Anterior cingulate cortex (tissue), 58 donors: ENCODE measurements at places on chromosomes 3 and 15.
A peak's percentile ranks its signal among the peaks of the same experiment; 100 is the strongest.

DNA sequence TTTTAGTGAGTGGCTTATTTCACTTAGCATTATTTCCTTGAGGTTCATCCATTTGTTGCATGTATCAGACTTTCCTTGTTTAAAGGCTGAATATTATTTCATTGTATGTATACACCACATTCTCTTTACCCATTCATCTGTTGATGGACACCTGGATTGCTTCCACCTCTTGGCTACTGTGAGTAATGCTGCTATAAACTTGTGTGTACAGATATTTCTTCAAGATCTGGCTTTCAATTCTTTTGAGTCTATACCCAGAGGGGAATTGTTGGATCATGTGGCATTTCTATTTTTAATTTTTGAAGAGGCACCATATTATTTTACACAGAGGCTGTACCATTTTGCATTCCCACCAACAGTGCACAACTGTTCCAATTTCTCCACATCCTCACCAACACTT, 313.5 kb downstream of the RPLP1 start:
- DNase-seq = no peak

DNA sequence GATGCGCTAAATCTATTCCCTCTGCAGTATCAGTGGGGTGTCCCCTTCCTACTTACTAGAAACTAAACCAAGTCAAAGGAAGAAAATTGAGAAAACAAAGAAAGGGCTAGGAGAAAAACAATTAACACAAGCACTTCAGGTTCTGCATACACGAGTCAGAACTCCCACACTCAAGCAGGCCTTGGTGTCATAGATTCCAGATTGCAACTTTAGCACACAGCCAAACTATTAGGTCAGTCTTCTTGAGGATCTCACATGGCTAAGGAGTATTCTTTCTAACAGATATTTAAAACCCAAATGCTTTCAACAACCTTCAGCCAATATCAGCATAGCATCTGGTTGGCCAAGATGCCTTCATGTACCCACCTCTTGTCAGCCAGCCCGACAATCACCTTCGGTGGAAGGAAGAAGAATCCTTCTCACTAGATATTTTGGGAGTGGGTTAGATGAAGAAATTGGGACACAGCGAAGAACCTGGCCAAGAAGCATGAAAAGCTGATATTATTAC, 340.0 kb downstream of the VPS13C start:
- DNase-seq = no peak

- DNase-seq = no peak
Measured at GRCh38 chr3:27325419-27325818, 43.8 kb downstream of the NEK10 start.

GRCh38 chr3:150146991-150147761, 176.5 kb upstream of the PFN2 start:
- no peak for DNase-seq

- peak; percentile 99 for DNase-seq
Measured at GRCh38 chr3:186108941-186109865, at the start of gene ETV5. ETV5 (minus strand) TSS chr3:186109089; CDS start chr3:186105868, 3,221 bp downstream.

GRCh38 chr3:40971191-40972168, 227.8 kb upstream of the CTNNB1 start:
- peak; percentile 21 for DNase-seq
